H9 (cell line): ENCODE measurements at places on chromosomes 4 and X. TPM values are rescaled to one million over a fixed set of nuclear protein-coding genes. Genes with fewer than 3 reads are reported as not detected.

DNA sequence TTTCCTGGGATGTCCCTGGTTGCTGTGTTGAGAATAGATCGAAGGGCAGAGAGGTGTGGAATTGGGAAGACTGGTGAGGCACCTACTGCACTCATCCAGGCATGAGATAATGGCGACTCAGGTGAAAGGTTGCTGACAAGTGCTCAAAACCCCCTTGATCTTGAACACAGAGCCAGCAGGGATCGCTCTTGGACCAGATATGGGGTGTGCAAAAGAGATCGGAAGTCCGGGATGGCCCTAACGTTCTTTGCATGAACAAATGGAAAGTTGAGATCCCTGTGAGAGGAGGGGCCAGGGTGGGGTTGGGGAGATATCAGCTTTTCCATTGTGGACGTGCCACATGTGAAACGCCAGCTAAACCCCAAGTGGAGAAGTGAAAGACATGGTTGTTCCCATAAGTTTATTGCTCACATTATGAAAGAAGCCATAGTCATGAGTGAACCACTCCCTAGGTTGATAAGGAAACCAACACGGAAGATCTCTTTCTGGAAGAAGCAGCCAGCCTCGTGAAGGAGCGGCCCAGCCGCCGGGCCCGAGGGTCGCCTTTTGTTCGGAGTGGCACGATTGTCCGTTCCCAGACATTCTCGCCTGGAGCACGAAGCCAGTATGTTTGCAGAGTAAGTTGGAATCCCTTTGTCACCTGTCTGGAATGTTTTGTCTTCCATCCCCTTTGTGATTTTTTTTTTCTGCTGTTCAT, 22.6 kb upstream of the CLCN4 start:
- H3K27ac ChIP-seq, result no peak overlapping the region
- peaks cover 2% of the 10 kb centered on the region; the same call in 1 of the 2 replicates for H3K4me1 ChIP-seq
- H3K27me3 ChIP-seq, result no peaks in the 10 kb centered on the region
- H3K36me3 ChIP-seq, result peaks cover 67% of the 10 kb centered on the region

DNA sequence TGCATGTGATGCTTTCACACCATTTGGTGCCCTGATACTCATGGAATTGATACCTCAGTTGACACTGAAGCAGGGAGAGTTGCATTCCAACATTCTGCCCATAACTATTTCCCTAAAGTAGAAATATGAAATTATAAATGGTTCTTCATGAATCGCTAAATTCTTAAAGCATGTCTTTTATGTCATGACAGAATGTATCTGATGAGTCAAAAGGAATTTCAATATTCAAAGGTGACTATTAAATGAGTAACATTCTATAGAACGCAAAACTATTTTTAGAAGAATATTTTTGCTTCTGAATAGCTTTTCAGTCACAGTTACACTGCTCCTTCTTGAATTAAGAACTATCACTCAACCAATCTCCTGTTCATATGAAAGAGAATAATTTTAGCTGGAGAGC, 152.8 kb downstream of the ADGRA3 start:
- no peak overlapping the region for H3K27ac ChIP-seq
- no peak overlapping the region for H3K4me3 ChIP-seq
- no peaks in the 10 kb centered on the region for H3K27me3 ChIP-seq
- H3K4me1 ChIP-seq, result peaks cover 4% of the 10 kb centered on the region; the same call in 1 of the 2 replicates

GRCh38 chrX:49066690-49067089, 7.1 kb downstream of the PRAF2 start:
- peaks cover 10% of the 10 kb centered on the region for H3K36me3 ChIP-seq
- no peak overlapping the region for H3K4me3 ChIP-seq
- no peaks in the 10 kb centered on the region for H3K27me3 ChIP-seq
- H3K4me1 ChIP-seq, result no peaks in the 10 kb centered on the region
- no peak overlapping the region for H3K27ac ChIP-seq

- no peak overlapping the region for H3K4me3 ChIP-seq
- H3K4me1 ChIP-seq, result peaks cover 6% of the 10 kb centered on the region; the same call in 1 of the 2 replicates
These were observed 124.8 kb downstream of the SNCA start for GRCh38 chr4:89712141-89712540.

GRCh38 chrX:18799911-18800310, 92.5 kb downstream of the PPEF1 start:
- DNase-seq, result no peak
- H3K4me3 ChIP-seq, result no peak overlapping the region
- no peak overlapping the region for H3K27ac ChIP-seq
- no peaks in the 10 kb centered on the region for H3K27me3 ChIP-seq
- peaks cover 15% of the 10 kb centered on the region for H3K36me3 ChIP-seq
- no peaks in the 10 kb centered on the region for H3K4me1 ChIP-seq

- no peak overlapping the region for H3K27ac ChIP-seq
- no peaks in the 10 kb centered on the region for H3K4me1 ChIP-seq
- H3K36me3 ChIP-seq, result peaks cover 23% of the 10 kb centered on the region
- no peak for DNase-seq
These were observed 824.0 kb downstream of the RAPGEF2 start for GRCh38 chr4:159926871-159927270.

DNA sequence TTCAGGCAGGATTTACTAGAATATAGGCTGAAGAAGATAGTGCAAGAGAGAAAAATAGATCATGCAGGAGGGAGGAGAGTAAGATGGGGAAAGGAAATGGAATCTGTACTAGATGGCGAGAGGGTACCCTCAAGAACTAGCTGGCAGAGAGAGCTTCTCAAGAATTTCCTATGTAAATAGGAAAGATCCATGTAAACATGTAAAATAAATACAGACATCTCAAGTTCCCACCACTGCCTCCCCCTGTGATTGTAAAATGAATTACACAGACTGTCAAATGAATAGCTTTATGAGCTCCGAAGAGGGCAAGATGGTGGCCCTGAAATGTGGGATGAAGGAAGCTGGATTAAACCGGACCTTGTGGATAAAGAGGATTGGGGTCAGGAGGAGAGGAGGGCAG, 178.0 kb downstream of the PALLD start:
- no peak overlapping the region for H3K4me3 ChIP-seq
- no peak for DNase-seq
- H3K27ac ChIP-seq, result no peak overlapping the region

DNA sequence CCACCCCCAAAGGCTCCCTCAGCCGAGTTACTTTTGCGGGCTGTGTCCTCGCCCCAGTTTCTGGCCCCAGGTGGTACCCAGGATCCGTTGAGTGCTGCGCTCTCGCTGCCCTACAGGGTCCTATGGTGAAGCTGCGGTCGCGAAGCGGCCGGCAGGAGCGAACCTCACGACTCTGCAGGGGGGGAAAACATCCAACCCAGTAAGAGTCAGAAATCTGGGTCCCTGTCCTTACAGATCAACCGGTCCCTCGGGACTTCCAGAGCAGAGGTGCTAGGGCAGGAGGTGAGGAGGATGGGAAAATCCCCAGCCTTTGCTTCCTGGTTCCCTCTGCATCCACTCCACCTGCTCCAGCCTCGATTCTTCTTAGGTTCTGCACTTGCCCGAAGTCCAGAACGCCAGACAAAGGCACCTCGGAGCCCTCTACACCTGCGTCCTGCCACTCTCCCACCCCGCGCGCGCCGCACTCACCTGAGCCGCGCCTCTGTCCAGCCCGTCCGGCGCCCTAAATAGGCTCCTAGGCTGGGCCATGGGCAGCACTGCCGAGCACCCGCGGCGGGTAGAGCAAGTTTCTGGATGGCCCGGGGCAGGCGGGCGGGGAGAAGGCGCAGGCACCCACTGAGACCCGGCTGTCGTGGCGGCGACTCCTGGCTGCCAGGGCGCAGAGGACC, at the start of gene HS3ST1:
HS3ST1 (minus strand) TSS at position 664 of the 668 bp plus-strand sequence. CDS start 28,889 bp downstream, outside the sequence.
- no peaks in the 10 kb centered on the region for H3K36me3 ChIP-seq
- H3K4me1 ChIP-seq, result 0 out of 2 replicates have a peak, but pooled peaks cover 2% of the 10 kb centered on the region
- no peak within 1 kb of the TSS for H3K27ac ChIP-seq
- H3K27me3 ChIP-seq, result peaks cover 22% of the 10 kb centered on the region; the same call in 1 of the 2 replicates
- DNase-seq, result peak; percentile 39

GRCh38 chrX:39820938-39821708, 276.6 kb downstream of the BCOR start:
- no peaks in the 10 kb centered on the region; the same call in 1 of the 2 replicates for H3K27me3 ChIP-seq
- peak overlapping the region; percentile 75 for H3K4me3 ChIP-seq
- H3K27ac ChIP-seq, result no peak overlapping the region
- peaks cover 6% of the 10 kb centered on the region; the same call in 1 of the 2 replicates for H3K36me3 ChIP-seq
- peak; percentile 77 for DNase-seq
- H3K4me1 ChIP-seq, result peaks cover 35% of the 10 kb centered on the region; the same call in 1 of the 2 replicates

DNA sequence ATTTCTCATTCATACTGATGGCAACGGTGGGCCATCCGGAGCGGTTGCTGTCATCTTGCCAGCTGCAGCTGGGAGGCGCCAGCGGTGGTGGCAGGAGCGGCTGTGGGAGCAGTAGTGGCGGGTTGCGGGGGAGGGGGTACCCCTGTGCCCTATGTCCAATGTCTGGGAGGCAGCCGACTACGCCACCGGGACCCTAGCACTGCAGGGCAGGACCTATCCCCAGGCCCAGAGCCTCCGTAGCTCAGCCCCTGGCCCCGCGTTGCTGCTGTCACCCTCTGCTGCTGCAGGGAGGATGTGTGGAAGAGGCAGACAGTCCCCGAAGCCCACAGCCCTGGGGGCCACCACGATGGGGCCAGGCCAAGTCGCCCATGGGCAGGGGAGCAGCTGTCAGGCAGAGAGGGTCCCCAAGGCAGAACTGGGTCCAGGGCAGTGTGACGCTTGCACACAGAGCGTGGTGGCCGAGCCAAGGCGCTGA, 10.0 kb upstream of the SPP1 start:
- no peak overlapping the region for H3K27ac ChIP-seq
- H3K27me3 ChIP-seq, result no peaks in the 10 kb centered on the region
- H3K4me3 ChIP-seq, result no peak overlapping the region
- H3K4me1 ChIP-seq, result no peaks in the 10 kb centered on the region

Gene DHX15
- 286 and 287 TPM in 2 replicates for total RNA-seq

Gene HSFX3
- not detected in 2 replicates for total RNA-seq

DNA sequence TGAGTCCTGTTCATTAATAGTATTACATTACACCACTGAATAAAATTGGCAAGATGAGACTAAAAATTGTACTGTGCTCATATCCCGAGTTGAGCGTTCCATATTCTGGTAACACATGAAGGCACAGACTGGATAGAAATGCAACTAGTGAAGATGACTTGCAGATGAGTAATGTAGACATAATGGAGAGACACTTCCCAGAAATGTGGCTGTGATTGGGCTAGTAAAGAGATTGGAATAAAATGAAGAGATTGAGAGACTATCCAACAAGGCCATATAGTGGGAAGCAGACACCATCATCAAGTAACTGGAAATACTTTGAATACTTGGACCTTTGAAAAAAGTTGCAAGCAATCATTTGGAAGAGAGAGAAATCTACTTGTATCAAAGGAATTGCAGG, 77.3 kb downstream of the DCAF8L1 start:
- no peak overlapping the region for H3K4me3 ChIP-seq
- H3K4me1 ChIP-seq, result no peaks in the 10 kb centered on the region

DNA sequence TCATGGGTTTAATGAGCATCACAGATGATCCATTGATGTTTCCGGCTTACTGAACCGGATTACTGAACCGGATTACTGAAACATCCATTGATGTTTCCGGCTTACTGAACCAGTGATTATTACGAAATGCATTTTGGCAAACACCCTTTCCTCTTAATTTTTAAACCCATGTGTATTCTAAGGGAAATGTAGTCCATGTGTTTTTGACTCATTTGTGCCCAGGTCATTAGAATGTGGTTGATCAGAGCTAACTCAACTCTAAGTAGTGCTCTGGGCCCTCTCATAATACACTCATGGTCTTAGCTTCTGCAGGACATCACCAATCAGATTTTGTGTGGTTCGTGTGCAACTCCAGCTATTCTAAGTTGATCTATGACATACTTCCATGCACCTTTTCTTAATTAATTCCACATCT, 141.6 kb downstream of the SPATA18 start:
- H3K36me3 ChIP-seq, result no peaks in the 10 kb centered on the region
- no peaks in the 10 kb centered on the region for H3K27me3 ChIP-seq
- no peak overlapping the region for H3K27ac ChIP-seq
- no peak for DNase-seq
- H3K4me3 ChIP-seq, result no peak overlapping the region
- no peaks in the 10 kb centered on the region for H3K4me1 ChIP-seq

GRCh38 chr4:173199553-173199952, 30.9 kb downstream of the GALNT7 start:
- no peaks in the 10 kb centered on the region for H3K27me3 ChIP-seq
- no peak overlapping the region for H3K4me3 ChIP-seq
- no peak overlapping the region for H3K27ac ChIP-seq
- H3K4me1 ChIP-seq, result no peaks in the 10 kb centered on the region; the same call in 1 of the 2 replicates
- DNase-seq, result no peak
- H3K36me3 ChIP-seq, result peaks cover 24% of the 10 kb centered on the region
